NCI-H2029 treated with DMSO at 0.1 percent for 48 hours (cell line): ENCODE measurements at places on chromosomes 2 and 18.

- DNase-seq, result no peak
Observed at GRCh38 chr2:127302168-127302567, 8.2 kb upstream of the ERCC3 start.

DNA sequence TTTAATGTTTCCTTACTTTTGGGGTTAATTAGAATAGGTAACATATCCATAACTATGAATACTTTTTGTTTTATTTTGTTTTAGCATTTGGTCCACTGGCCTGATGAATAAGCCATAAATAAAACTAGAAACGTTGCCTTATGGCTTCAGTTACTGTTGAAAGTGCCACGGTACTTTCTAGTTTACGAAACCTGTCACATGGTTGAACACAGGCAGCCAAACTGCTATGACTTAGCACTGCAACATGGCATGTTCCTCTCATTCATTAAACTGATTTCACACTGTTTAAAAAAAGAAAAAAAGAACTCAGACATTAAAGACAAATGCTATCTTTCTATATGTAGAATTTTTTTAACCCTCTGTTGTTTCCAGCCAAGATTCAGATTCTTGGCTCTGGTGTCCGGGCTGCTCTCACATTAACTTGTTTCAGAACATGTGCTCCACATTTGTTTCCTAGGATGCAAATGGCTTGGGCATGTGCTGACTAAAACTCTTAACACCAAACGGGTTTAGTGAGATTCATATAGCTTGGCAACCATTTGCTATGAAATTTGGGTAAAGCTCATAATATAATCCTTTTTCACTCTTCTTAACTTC lies 323.9 kb upstream of the RND3 start:
- DNase-seq, result no peak

GRCh38 chr2:207567671-207568070 lies 37.9 kb downstream of the CREB1 start:
- DNase-seq, result no peak

DNA sequence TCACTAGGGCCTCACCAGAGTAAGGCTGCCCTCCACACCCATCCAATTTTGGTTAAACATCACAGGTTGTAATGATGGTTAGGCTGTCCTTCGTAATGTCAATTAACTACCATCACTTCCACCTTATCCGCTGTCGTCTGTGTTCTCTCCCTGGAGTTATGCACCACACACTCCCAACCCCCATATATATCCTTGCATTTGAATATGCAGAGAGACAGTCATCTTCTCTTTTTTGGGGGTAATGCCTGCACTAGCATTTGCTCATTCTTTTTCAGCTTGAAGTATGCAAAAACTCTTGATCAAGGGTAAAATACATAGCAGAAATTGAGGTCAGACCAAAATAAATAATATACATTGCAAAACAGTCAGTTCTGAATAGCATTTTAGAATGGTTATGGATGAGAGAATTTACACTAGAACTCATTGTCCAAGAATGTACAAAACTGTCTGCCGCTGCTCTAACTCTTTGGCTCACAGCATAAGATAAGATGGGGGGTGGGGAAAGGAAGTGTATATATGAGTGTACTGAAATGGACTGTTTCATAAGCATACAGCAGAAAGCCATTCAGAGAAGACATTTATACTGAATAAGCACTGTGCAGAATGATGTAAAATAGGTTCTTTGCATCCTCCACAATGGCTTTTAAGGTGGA lies 397.8 kb upstream of the CHST9 start:
- DNase-seq, result no peak

DNA sequence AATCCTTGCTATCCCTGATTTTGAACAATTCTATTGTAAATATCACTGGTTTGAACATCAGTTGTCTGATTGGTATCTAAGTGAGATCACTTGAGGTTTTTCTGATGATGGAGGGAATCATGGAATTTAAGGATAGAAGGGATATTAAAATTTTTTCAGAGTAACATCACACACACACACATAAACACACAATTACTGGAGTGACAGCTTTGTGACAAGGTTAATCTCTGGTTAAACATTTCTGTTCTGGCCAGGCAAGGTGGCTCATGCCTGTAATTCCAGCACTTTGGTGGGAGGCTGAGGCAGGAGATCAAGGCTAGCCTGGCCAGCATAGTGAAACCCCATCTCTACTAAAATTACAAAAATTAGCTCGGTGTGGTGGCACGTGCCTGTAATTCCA lies 85.3 kb downstream of the SOCS6 start:
- no peak for DNase-seq
